ENCODE measurements at places on chromosomes 11 and 22.
A peak's percentile ranks its signal among the peaks of the same experiment; 100 is the strongest.

DNA sequence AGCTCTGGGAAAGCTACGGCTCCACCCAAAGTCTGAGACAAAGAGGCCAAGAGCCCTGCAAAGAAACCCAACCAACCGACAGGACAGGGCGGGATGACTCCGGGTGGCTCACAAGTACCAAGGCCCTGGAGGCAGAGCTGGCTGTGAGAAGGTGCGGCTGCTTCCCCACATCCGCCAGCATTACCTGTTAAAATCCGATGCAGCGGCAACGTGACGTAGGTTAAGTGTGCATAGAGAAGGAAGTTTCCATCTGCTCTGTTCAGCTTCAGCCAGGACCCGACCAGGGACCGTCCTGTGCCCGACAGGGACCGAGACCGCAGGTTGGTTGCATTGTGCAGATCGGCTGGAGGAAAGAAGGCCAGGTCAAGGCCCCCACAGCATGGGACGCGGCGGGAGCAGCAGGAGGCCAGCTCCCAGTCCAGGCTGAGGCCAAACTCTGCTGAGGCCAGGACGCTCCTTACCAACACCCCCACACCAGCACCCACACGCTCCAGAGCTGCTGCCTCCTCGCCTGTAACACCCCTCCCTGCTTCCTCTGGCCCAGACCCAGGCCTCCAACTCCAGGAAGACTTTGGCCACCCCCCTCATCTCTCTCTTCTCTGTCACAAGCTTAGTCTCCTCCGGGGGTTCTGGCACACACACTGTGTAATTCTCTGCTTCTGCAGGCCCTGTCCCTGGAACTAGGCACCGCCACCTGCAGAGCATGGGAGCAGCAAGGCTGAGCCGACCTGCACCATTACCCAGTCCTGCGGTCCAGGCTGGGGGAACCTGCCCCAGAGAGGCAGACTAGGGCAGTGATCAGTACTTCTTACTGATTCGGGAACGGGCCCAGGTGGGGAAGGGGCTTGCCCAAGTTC lies 34.1 kb downstream of the NUP50 start:
- DNase-seq = no peak

- peak; percentile 92 for DNase-seq
Observed at GRCh38 chr11:45930031-45930794, 7.8 kb downstream of the LARGE2 start.

DNA sequence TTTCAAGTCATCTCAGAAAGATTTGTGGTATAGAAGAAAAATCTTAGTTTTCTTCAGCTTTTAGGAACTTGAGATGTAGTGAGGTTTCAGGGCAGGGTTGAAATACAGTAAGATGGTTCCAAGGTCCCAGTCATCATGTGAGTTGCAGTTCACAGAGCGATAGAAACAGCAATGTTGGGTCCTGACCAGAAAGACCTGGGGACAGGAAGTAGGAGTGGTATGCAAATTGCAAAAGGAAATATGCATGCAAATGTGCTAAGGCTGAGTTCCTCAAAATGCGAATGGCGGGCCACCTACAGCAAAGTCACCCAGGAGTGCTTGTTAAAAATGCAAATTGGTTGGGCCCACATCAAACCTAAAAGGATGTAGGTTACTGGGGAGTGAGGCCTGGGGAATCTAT lies 1032.7 kb upstream of the TENM4 start:
- no peak for DNase-seq

GRCh38 chr11:67381244-67381972 lies 8.0 kb upstream of the CLCF1 start:
- DNase-seq = no peak

- DNase-seq = no peak
Observed at GRCh38 chr22:24144778-24145085, 36.6 kb upstream of the SUSD2 start.

DNA sequence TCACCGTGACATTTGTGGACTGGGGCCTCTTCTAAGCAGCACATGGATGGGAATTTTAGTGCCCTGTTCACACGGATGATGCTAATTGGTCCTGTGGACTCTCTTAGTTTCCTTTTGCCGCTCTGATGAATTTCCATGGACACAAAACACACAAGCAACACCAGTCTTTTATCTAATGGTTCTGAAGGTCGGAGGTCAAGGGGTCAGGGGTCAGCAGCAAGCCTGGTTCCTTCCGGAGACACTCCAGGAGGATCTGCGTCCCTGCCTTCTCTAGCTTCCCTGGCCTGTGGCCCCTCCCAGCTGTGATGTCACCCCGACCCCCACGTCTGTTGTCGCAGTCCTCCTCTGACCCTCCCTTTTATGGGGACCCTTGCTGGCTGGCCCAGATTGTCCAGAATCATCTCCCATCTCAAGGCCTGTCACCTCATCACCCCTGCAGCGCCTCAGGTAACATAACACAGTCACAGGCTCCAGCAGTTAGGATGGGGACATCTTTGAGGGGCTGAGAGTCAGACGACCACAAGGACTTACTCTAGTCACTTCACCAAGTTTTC lies 6.8 kb downstream of the NADSYN1 start:
- no peak for DNase-seq

DNA sequence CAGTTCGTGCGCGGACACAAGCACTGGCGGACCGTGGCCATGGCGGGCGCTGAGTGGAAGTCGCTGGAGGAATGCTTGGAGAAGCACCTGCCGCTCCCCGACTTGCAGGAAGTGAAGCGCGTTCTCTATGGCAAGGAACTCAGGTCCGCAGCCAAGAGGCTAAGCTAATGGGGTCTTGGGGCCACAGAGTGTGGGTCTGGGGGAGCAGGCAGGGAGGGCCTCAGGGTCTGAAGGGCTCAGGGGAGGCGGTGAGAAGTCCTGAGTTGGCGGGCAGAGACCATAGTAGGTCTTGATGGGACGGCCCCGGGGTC lies 188 bp downstream of the UPB1 start:
- no peak for DNase-seq

- no peak for DNase-seq
Observed at GRCh38 chr11:76102802-76103201, 103.5 kb downstream of the WNT11 start.

GRCh38 chr11:76935042-76935441 lies 74.3 kb downstream of the ACER3 start:
- DNase-seq = no peak

- no peak for DNase-seq
Observed at GRCh38 chr22:25645266-25645665, 80.8 kb downstream of the GRK3 start.

GRCh38 chr11:15937601-15938120 lies 418.7 kb downstream of the SOX6 start:
- DNase-seq = no peak

- DNase-seq = peak; percentile 39
Observed at GRCh38 chr11:1486054-1486825, at the start of gene MOB2. TSS of gene MOB2 (minus strand) at chr11:1486779. CDS start at chr11:1486556, 223 bp downstream.

GRCh38 chr22:42805016-42805997 lies 51.8 kb downstream of the ARFGAP3 start:
- DNase-seq = peak; percentile 36

GRCh38 chr11:63511048-63511748 lies 5.3 kb downstream of the LGALS12 start:
- DNase-seq = no peak

DNA sequence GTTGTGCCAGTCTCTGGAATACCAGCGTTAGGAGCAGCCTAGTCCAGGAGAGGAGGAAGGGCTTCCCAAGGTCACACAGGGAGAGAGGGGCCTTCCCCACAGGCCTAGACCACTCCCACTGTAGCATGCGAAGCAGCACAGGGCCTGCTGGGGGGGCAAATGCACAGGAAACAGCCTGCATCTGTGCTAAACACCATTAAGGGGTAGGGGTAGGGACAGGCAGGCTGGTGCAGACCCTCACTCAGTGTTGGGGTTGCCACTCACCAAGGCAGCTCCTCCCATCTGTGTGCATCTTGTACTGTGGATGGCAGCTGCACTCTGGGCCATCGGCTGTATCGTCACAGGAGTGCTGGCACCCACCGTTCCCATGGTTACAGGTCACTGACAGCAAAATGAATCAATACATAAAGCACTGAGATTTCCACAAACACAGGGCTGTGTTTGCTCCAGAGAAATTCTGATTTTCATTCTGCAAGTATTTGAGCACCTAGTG lies 24.9 kb downstream of the SCUBE2 start:
- no peak for DNase-seq

GRCh38 chr11:79437278-79437980 lies 3.4 kb downstream of the TENM4 start:
- peak; percentile 43 for DNase-seq

GRCh38 chr11:64095273-64095817 lies 59.6 kb downstream of the FLRT1 start:
- DNase-seq = no peak

- no peak for DNase-seq
Observed at GRCh38 chr11:128609785-128610184, 22.4 kb upstream of the ETS1 start.

DNA sequence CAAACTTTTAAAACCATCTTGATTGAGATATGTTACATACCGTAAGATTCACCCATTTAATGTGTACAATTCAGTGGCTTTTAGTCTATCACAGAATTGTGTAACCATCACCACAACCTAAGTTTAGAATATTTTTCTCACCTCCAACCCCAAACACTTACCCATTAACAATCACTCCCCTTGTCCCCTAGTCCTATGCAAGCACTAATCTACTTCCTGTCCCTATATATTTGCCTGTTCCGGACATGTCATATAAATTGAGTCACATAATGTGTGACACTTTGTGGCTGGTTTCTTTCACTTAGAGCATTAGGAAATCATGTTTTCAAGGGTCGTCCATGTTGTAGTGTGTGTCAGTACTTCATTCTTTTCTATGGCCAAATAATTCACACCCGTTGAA lies 38.8 kb downstream of the RASSF10 start:
- DNase-seq = no peak

DNA sequence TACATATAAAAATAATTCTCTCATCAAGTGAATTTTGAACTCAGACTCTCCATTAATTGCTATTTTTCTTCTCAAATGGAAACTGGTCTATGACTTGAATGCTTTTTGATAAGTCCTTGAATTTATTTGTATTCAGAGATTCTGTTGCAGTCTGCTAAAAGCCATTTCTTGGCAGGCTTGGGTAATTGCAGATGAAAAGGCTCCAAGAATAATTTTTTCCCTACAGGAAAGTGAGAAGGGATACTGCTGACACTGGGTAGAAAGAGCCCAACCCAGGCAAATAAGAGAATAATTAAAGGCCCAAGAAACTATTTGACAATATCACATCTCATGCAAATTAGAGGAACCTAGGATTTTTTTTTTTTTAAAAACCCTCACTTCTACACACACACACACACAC lies 246.5 kb upstream of the DDI1 start:
- DNase-seq = no peak

DNA sequence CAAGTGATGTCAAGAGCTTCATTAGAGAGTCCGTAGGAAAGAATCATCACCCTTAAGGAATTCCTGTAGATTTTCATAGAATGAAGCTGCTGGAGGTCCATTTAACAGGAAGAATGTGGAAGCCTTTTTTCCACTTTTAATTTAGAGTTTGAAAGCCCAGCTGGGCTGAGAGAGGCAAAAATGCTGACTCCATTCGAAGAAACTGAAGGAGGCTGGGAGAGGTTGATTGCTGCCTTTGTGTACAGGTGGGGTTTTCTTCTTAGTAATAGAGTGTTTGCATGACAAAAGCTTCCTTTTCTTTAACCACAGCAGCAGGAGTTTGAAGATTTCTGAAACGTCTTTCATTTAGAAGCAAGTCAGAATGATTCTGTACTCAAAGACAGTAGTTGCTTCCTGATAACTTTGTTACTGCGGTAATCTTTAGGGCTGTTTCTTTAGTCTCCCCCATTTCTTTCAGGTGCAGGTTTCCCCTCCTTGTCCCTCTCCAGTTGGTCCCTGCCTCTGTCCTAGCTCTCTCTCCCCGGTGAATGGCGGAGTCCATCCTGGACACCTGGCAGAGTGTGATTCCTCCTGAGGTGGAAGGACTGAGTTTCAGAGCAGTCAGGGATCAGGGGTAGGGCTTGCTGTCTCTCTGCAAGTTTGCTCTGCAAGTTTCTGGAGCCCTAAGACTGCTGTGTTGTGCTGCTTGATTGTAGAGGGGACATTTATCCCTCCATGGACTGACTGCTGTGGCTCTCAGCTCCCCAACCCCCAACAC lies 166.2 kb downstream of the LDLRAD3 start:
- no peak for DNase-seq

DNA sequence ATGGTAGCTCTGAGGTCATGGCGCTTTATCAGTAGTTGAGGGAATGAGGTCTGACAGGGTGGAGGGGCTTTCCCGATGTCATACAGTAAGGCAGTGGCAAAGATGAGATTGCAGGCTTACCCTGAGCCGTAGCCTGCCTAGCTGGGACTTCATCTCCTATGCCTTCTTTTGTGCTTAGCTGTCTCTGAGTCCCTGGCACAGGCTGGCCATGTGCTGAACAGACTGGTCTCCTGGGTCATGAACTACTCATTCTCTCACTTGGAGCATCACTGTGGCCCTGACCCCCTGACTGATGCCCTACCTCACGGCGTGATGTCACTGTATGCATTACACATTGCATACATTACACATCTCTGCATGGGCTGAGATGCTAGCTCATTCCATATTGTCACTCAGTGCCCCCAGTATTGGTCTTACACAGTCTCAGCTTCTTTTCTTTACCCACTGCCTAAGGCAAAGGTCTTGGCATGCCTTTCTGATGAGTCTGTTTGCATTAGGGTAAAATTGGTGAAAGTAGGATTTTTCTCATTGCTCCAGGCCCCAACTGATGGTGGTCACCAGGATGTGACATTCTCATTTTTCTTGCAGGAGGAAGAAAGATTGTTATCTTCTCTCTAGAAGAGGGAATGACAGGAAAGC lies 389.4 kb upstream of the CADM1 start:
- DNase-seq = no peak

DNA sequence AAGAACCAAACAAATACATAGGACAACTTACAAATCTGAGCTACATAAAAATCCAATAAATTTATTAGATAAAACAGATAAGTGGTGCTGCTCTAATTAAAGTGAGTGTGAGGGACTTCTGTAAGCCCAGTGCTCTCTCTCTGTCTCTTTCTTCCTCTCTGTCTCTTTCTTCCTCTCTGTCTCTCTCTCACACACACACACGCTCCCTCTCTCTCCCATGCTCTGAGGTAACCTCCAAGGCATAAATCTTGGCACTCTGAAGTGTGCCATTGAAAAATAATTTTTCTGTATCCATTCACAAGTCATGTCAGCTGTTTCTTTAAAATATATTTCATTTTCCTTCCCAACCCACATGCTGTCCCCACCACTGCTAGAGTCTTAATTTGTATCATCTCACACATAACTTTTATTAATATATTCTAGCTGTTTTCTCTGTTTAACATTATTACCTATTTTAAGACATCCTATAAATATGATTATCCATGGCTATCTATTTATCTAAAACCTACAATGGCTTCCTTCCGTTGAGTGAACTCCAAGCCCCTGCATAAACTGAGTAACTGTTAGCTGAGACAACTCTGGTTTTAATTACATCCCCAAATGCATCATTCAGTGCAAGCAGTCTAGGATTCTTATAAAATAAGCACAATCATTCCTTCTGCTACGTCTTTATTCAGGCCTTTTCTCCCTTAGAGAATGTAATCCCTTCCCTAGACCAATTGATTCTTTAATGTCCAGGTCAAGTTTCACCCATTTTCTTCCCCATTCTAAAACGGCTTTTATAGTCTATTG lies 57.4 kb upstream of the SLC5A12 start:
- no peak for DNase-seq
